CD4-positive, alpha-beta memory T cell (primary cell): ENCODE measurements at places on chromosomes 2 and 18.

DNA sequence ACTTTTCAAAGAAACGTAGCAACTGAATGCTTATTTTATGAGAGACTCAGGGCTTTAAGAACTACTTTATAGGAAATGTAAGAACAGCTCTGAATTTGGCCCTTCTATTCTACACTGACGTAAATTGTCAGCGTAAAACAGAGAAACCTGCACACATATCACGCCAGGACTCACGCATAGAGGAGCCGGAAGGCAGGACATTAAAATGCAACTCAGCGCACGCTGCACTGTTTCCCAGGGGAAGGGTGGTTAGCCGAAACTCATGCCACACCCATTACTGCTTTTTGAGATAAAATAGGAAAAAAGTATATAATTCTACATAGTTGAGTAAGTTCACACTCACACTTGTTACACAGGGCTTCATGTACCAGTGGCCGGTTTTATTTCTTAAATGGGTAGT lies 7.4 kb downstream of the TUBB6 start:
- DNase-seq, result no peak

GRCh38 chr2:11073251-11073650 lies 82.0 kb upstream of the SLC66A3 start:
- no peak for DNase-seq

DNA sequence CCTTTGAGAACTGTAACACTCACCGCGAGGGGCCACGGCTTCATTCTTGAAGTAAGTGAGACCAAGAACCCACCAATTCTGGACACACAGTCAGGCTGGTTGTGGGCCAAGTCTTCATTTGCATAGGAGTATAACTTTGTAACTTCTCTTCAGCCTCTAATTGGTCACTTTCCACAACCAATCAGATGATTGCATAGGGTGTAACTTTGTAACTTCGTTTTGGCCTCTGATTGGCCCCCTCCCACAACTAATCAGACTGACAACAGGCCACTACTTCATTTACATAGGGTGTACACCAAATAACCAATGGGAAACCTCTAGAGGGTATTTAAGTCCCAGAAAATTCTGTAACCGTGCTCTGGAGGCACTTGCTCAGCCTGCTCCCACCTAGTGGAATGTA lies 77.5 kb upstream of the TCF4 start:
- no peak for DNase-seq

- no peak for DNase-seq
Measured at GRCh38 chr2:121969766-121970639, 214.6 kb downstream of the TSN start.

DNA sequence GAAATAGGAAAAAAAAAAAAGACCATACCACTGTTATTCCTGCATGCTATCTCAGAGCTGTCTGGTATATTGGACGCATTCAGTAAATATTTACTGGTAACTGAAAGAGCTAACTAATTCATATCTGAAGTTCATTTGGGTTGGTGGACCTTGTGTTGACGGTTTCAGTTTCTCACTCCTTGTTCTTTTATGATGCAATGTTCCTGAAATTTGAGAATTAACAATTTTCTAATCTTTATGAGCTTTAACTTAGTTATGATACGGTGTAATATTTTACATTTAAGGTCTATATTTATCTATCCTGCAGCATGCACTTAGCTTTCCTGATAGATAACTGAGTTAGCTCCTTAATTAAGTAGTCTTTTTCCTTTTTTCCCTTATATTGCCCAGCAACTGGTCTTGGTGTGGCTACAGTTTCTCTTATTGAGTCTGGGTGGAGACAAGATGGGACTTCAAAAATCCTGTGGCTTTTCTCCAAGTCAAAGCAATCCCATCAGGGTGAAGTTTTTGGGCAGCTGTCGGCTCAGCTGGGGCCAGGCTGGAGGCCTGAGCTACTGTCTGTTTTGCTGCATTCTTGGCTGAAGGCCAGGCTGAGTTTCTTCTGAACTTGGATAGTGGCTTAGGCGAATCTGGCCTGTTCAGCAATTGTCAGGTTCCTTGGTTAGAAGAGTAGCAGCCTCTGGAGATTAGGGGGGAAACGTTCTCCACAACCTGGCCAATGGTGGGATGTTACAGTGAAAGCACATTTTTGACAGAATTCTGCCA lies 78.4 kb upstream of the MEX3C start:
- no peak for DNase-seq
